ENCODE measurements at places on chromosomes 7 and 10.

GRCh38 chr10:102322914-102323313 lies 72.6 kb upstream of the NFKB2 start:
- peak; percentile 50 for DNase-seq

DNA sequence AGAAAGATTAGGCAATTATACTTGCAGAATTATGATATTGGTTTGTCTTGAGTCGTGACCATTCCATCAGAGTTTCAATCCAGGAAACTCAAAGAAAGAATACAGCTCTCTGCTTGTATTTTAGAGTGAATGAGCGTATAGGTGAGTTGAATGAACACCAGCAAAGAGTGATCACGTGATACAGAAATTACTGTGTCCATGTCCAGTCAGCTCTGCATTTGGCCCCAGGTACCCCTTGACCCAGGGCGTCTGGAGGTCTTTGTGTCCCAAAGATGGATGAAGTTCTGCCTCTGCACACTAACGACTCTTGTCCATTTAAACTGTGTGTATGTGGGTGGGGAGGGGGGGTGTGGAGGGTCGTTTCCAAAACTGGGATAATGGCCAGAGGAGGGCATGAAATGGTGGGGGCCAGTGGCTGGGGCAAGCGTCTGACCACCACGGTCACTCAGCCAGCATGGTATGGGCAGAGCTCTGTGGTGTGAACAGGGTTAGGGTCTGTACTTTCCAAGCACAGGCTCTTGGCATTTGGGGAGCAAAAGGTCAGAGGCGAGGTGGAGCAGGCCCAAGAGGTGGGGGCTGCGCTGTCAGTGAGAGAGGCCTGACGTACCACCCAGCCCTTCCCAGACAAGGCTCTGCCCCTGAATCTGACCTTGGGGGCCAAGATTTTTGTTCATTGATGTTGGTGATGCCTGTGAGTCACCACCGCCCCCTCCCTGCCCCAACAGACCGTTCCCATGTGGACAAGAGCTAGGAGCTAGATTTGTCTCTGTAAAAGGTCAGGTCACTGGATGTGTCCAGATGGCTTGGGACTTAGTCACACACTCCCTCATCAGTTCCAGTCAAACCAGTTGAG lies 1.4 kb downstream of the PTPRE start:
- DNase-seq: no peak

- no peak for DNase-seq
Observed at GRCh38 chr10:28355376-28355775, 52.5 kb upstream of the MPP7 start.

DNA sequence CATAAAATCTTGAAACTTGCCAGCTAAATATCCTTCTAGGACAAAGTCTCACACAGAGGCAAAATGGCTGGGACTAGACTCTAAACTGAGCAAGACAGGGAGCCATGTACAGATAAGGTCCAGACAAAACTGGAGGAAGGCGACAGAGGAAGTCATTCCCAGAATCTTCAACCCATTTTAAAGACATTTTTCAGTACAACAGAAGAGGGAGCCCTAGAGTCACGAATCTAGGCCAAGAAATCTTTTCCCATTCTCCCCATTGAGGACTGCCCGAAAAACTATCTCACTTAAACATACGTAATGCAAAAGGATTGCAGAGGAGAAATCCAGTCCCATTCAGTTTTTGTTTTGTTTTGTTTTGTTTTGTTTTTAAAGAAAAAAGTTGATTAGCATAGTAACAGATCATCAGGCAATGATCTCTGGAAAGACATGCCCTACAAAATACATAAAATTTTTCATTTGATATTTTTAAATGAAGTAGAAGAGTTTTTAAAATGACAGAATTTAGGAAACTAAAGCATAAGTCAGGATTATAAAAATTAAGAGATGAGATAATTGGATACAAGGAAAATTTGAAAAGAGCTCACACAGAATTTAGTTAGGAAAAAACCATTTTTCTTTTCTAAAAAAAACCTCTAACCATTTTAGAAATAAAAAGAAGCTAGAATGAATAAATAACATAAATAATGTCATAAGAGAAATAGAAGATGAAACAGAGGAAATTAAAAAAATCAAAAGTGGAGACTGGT lies 16.9 kb upstream of the PRF1 start:
- DNase-seq: no peak

Data from CD4-positive, alpha-beta T cell treated with Interleukin-17A for 4 hours (primary cell).